Central memory CD4-positive, alpha-beta T cell (primary cell): ENCODE measurements at places on chromosomes 2 and 18.

GRCh38 chr2:3728104-3729054 is 25.0 kb downstream of the DCDC2C start:
- DNase-seq: no peak

GRCh38 chr2:34317797-34318196 is 718.7 kb upstream of the FAM98A start:
- DNase-seq: no peak

DNA sequence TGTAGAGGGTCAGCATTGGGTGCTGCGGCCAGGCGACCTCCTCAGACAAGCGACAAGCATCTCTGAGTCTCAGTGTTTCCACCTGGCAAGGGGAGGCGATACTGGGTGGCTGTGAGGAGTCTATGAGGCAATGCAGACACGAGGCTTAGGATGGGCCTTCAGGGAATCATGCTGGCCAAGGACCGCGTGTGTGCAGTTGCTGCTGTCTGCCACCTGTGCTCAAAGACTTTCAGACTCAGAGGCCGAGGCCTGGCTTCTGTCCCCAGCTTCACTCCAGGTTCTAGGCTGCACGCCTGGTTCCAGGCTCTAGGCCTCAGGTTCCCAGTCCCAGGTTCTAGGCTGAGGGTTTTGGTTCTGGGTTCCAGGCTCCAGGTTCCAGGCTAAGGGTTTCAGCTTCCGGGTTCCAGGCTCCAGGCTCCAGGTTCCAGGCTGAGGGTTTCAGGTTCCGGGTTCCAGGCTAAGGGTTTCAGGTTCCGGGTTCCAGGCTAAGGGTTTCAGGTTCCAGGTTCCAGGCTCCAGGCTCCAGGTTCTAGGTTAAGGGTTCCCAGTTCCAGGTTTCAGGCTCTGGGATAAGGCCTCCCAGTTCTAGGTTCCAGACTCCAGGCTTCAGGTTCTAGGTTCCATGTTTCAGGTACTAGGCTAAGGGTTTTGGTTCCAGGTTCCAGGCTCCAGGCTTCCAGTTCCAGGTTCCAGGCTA is 14.8 kb downstream of the LRRFIP1 start:
- DNase-seq: no peak

DNA sequence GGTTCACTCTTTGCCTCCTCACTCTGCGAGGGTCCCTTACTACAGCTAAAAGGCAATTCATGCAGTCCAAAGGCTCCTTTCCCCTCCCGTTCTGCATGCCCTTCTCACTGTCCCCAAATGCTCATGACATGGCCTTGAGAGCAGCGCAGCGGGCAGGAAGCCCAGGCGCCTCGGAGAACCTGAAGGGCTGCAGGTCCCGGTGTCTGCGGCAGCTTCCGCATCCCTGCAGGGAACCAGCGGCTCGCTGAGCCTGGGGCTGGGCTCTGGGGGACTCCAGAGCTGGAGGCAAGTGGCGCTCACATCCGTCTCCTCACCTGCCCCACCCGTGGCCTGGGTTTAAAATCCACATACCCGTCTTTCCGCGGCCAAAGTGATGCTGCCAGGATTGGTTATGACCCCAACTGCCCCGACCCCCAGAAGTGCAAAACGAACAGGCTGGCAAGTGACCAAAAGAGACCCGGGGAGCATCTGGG is 462 bp upstream of the CIDEA start:
- no peak for DNase-seq

DNA sequence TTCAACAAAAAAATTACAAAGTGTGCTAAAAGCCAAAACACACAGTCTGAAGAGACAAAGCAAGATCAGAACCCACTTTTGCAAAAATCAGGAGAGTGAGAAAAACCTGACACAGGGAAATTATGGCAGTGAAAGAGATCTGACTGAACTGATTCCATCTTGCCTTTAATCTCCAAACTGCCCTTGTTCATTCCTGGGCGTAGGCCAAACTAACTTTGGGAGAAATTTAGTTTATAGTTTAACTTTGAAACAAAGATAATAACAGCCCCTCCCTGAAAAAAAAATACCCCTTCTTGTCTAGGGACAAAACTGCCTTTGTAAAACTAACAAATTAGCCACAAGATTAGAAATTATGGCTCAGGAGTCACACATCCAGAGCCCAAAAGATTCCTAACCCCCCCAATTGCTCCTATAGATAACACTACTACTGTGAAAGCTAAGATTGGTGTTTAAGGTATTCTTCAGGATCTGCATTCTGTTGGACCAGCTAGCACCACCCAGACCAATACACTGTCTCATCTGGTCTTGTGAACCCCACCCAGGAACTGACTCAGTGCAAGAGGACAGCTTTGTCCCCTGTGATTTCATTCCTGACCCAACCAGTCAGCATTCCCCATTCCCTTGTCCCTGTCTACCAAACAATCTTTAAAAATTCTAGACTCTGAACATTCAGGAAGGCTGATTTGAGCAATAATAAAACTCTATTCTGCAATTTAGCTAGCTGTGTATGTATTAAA is 226.1 kb upstream of the SH3BP4 start:
- no peak for DNase-seq

DNA sequence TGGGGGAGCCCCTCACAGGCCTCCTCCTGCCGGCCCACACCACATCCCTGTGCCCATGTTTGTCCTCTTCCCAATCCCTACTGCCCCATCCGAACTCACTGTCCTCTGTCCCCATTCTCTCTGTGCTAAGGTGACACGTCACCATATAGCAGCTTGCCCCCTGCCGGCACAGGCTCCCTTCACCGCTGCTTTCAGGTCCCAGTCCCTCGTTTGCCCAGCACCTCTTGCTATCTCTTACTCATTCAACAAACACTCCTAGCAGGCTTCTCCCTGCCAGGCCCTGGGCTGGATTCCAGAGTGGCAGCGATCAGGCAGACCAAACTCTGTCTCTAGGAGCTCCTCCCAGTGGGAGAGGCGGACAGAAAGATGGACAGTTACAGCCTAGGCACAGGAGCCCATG is 74.3 kb downstream of the TFCP2L1 start:
- no peak for DNase-seq

DNA sequence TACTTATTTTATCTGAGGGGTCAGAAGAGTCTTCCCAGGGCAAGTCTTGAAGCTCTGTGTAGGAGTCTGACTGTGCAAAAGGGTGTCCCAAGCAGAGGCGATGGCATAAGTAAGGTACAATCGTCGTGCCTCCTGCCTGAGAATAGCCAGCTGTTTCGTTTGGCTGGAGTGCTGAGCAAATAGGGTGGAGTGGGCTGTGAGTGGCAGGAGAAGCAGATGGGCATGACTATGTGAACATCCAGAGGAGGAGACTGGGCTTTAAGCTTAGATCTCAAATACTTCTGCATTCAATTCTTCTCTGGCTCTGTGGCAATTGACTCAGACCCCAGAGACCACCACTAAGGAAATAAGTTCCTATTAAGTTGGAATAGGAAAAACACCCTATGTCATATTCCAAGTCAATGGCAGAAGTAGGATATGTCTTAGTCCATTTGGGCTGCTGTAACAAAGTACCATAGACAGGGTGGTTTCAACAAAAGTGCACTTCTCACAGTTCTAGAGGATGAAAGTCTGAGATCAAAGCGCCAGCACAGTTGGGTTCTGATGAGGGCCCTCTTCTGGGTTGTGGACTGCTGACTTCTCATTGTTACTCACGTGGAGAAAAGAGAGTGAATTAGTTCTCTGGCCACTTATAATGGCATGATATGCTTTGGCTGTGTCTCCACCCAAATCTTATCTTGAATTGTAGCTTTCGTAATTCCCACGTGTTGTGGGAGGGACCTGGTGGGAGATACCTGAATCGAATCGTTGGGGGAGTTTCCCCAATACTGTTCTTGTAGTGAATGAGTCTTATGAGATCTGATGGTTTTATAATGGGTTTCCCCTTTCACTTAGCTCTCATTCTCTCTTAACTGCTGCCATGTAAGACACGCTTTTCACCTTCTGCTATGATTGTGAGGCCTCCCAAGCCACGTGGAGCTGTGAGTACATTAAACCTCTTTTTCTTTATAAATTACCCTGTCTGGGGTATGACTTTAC is 120.2 kb downstream of the LPIN1 start:
- no peak for DNase-seq

GRCh38 chr18:63872586-63872985 is 14.9 kb upstream of the SERPINB2 start:
- DNase-seq: no peak

- no peak for DNase-seq
Observed at GRCh38 chr2:144431998-144432397, 87.9 kb downstream of the ZEB2 start.

DNA sequence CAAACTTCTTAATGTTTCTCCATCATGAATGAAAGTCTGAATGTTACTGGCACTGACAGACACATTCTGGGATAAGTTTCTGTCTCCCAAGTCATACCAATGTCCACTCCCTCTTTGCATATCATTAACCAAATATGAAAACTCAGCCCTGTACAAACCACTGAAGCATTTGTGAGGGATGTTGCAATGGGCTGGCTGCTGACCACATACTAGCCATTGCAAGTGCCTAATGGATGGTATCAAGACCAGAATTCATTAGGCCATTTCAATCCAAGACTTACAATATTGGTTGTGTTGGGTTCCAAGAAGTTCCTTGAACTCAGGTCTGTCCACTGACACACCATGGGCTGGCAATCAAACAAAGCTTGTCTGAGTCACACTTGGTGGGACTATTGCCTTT is 73.8 kb downstream of the CBLN2 start:
- DNase-seq: no peak

DNA sequence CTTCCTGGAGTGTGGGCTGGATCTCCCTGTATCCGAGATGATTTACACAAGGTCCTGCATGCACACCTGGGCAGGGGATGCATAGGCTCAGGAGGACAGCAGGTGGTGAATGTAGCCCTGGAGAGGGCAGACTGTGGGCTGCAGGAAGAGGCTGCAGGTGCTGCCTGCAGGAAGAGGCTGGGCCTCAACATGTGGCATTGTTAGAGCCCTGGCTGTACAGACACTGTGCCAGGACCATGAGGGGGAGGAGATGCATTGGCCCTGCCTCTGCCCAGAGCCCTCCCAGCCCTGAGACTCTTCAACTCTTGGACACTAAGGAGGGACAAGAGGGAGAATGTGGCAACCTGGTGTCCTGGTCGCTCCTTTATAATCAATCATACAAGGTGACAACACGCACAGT is 392.8 kb downstream of the TNS1 start:
- DNase-seq: no peak

DNA sequence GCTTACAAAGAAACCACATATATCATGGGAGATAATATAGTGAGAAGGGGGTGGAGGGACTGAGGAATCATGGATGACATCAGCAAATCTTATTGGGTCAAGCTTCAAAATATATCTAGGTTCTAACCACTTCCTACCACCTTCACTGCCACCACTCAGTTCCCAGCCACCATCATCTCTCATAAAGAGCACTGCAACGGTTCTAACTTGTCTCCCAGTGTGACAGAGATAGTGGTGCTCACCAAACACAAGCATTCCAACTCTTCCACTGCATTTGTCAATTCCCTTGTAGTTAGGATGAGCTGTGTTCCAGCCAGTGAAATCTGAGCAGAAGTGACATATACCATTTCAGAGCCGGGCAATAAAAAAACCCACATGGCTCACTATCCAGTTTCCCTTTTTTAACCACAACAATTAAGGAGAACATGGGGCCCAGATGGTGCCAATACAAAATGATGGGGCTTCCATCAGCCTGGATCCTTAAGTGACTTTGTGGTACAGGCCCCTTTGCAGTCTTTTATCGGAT is 318.1 kb downstream of the NBAS start:
- DNase-seq: no peak

GRCh38 chr18:33837191-33837590 is 259.2 kb downstream of the ASXL3 start:
- DNase-seq: no peak

DNA sequence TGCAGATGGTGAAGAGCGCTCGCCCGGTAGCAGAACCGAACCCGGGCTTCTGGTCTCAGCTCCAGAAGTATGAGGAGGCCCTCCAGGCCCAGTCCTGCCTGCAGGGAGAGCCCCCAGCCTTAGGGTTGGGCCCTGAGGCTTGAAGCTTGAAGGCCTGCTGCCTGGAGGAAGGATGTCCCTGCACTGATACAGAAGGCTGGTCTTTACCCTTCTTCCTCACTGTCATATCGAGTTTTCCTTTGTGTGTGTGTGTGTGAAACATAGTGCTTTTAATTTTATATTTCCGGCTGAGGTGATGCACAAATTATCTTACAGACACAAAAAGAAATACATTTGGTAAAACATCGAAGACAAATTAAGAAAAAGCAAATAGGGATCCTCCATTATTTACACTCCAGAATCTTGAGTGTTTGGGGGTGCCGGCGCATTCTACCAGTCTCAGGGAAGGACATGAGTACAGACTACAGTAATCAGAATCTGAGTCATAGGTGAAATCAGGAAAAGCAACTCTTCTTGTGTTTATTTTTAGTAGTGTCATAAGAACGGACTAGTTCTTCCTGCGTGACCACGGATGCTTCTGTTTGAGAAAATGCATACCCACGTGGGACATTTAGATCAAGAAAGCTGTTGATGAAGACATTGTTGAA is 1.3 kb downstream of the DUSP28 start:
- DNase-seq: no peak

GRCh38 chr2:109288544-109289368 is 159.8 kb downstream of the SH3RF3 start:
- DNase-seq: no peak

DNA sequence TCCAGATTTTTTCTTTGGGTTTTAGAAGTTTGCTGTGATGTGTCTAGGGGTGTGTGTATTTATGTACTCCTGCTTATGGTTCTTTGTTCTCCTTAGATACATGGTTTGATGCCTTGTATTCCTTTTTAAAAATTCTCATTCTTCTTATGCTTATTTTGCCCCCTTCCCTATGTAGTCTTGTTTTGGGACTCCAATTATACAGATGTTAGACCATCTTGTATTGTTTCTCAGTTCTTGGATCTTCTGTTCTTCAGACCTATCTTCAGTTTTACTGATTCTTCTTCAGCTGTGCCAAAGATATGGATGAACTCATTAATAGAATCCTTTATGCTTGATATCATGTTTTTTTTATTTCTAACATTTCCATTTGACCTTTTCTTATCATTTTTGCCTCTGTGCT is 14.2 kb upstream of the MSL3B start:
- DNase-seq: no peak

DNA sequence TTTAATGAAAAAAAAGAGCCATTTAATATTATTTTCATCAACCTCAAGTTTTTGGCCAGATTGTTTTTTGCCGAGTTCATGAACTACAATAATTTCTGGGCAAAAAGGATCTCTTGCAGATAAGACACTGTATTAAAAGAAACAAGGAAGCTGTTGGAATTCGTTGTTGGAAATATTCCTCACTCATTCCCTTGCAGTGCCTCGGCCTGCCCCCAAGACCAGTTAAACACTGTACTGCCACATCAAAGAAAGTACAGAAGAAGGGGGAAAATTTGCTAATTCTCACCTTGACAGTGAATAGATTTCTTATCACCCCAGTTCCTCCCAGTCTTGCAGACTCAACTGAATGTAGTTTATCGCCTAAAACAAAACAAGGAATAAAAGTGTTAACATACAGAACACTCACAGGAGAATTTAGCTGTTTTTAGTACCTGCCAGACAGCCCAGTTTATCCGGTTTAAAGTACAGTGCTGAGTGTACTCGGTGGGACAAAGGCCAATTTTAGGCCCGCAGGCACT is 1.2 kb downstream of the IDH1 start:
- no peak for DNase-seq

DNA sequence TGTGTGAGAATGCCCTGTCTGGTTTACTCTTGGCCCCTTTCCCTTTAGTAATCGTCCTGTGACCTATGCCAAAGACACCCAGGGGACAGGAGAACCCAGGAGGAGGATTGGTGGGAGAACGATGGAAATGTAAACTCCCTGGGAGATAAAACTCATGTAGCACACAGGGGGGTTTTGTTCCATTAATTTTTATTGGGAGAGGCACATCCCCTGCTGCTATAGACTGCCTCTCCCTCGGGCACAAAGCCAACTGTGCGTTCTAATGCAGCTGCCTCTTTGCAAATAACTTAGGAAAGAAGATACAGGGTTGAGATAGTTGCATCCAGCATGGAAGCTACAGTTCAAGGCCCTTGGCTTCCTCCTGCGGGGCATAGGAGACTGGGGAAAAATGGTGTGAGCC is 489.6 kb downstream of the SLC4A3 start:
- no peak for DNase-seq
